Heart right ventricle (tissue), 16 donors: ENCODE measurements at places on chromosomes 7 and 10. TPM values are rescaled to one million over a fixed set of nuclear protein-coding genes. Genes with fewer than 3 reads are reported as not detected.

SPOCK2 gene
- 5.2 TPM for total RNA-seq

DNA sequence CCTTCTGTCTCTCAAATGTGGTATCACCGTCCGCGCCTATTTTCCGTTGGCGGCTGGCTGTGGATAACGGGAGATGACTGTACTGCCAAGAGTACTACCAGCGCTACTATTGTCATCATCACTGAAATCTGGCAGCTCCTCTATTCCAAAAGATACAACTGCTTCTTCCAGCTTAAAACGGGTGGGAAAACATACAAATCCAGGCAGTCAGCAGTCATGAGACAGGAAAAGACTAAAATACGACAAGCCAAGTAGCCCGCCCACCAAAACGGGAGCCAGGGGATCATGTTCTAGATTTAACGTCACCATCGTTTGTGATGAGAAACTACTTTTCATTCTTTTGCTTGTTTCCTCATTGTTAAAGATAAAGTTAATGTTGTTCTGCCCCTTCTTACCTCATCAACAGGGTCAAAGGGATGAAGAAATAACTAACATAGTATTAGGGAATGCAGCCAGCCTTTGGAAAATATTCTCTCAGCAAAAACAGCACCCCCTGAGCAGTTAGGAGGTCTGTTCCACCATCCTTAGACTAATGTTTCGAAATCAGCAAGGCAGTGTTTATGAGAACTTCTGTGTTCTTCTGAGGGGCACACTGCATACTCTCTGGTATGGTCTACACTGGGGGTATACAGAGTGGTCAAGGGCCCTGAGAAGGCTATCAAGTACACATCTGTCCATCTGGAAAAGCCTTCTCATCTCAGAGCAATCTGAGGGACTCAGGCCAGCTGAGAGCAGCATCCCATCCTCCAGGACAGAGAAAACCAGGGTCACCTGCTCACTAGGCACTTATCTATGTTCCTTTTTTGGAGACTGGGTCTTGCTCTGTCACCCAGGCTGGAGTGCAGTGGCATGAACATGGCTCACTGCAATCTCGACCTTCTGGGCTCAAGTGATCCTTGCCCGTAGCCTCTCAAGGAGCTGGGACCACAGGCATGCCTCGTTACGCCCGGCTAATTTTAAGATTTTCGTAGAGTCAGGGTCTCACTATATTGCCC, 47.5 kb downstream of the GNA12 start:
- peak; percentile 59 for DNase-seq

FGFR2 gene
- 0.70 TPM for total RNA-seq

GRCh38 chr7:79352323-79352722, 101.1 kb downstream of the MAGI2 start:
- no peak for DNase-seq

GRCh38 chr7:83921941-83922607, 272.5 kb downstream of the SEMA3A start:
- no peak for DNase-seq

- DNase-seq, result no peak
Observed at GRCh38 chr10:89073719-89074118, 83.1 kb downstream of the FAS start.

- no peak for DNase-seq
Observed at GRCh38 chr7:132347858-132348257, 228.4 kb downstream of the PLXNA4 start.

DNA sequence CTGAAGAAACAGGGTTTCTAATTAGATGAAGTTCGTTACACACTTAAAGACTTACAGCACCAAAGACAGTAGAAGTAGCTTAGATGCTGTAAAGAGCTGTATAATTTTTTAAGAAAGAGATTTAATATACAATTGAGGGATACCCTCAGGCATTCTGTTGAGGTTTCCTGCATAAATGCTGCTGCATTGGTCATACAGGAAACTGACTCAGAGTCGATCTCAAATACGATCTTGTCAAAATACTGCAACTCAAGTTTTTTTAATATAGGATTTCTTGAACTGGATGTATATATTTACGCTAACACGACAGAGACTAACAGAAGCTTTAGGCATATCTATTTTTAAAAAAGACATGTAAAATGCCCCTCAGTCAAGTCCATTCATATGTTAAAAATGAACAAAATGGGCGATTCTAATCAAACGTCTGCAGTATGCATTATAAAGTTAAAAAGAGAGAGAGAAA, 2.4 kb upstream of the ARID5B start:
- no peak for DNase-seq

- DNase-seq, result no peak
Observed at GRCh38 chr10:120490288-120490687, 33.3 kb downstream of the PLPP4 start.

DNA sequence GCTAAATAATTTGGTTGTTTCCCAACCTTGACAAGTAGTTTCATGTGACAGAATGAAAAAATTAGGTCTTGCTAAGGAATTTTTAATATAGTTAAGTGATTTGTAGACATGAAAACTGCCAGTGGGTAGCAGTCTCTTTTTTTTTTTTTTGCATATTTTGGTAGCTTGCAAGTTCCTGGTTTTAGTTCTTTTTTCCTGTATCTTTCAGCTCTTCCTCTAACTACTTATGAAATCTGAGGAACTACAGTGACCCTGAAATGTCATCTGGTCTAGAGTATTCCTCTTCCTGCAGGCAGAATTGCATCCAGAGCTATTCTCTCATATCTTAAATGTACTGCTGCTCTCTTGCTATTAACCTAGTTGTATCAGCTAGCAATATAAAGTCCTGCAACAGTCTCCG, 160.4 kb downstream of the HDAC9 start:
- DNase-seq, result no peak

DNA sequence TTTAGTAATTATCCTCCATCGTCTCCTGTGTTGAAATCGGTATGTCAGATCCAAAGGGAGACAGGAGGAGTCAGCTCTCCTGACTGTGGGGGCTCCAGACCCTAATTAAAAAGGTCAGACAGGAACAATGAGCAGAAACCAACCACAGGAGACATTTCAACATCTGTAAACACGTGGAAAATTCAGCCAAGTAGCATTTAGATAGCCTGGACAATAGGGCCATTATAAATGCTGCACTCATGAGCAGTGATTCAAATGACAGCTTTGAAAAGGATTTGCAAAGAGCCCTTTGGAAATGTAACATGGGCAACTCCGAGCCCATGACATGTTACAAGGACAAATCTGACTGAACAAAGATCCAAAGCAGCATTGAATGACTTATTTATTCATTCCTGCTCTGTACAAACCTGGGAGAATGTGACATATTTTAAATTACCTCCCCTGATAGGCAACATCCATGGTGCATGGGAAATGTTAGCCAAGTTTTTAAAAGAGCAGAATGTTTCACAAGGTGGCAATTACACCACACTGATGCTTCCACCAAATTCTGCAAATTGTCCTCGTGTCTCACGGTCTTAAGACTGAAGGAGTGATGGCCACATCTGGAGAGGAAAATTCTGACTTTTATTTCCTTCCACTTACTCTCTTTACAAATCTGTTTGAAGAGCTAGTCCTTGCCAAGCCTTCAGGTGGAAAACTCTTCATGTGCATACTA, 113.3 kb upstream of the KMT2E start:
- DNase-seq, result no peak

CYP2C9 gene
- total RNA-seq, result not detected

DNA sequence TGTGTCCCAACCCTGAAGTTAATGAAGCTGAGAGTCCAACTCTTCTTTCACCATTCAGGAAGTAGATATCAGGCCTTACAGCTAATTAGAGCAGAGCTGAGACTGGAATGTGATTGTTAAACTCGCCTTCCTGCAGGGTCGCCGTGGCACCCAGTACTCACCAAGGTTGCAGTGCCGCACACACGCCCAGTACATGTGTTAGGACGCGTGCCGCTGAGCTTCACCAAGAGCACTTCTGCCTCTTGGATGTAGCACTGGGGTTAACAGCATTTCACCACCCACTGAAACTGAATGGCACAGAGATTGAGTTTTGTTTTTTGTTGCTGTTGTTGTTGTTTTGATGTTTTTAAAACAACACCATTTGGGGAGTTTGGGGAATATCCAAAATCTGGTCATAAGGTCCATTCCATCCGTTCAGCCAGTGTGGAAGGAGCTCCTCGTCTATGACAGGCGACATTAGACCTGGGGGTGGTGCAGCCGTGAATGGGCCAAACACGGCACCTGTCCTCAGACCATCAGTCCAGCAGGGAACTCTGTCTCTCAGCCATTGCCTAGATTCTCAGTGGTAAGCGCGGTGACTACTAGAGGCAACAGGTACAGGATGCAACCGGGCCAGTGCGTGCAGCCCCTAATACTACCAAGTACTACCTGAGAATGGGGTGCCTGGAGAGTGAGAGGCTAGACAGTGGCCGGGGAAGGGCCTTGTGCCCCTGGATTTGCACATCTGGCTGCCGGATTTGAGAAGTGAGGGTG, 21.9 kb downstream of the WIPI2 start:
- DNase-seq, result no peak

DNA sequence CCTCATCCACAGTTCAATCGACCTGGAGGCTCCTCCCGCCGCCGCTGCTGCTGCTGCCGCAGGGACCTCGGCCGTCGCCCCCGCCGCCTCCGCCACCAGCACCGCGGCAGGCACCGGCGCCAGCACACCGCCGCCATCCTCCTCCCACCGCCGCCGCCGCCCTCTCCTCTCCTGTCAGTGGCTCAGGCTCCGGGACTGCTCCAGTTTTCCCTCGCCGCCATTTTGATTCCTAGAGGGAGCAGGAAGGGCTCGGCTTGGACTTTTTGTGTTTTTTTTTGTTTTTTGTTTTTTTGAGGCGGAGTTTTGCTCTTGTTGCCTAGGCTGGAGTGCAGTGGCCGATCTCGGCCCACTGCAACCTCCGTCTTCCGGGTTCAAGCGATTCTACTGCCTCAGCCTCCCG, 3.0 kb upstream of the MCM10 start:
- DNase-seq, result no peak

DNA sequence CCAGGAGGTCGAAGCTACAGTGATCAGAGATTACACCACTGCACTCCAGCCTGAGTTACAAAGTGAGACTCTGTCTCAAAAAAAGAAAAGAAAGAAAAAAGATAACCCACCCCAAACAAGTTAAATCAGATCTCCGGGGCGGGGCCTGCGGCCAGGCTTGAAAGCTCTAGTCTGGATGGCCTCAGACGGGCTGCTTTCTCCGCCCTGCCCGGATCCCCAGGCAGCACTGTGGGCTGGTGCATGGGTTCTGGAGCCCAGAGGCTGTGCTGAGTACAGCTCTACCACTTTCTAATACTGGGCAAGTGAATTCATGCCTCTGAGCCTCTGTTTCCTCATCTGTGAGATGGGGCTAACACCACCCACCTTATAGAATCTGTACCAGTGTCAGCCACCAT, 83.7 kb downstream of the ZMIZ1 start:
- no peak for DNase-seq

DNA sequence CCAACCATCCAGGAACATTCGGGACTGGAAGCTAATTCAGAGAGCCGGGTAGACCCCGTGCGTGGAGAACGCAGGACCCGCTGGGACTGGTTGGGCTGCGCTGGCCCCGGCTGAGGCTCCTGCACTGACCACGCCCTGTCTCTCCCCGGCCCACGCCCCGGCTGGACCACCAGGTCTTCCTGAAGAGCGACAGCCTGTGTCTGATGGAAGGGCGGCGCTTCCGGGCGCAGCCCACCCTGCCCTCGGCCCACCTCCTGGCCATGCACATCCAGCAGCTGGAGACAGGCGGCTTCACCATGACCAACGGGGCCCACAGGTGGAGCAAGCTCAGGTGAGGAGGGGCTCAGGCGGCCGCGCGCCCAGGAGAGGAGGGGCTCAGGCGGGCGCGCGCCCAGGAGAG, 10.2 kb upstream of the UTF1 start:
- DNase-seq, result no peak

NUTM2D gene
- total RNA-seq, result 5.1 TPM

DNA sequence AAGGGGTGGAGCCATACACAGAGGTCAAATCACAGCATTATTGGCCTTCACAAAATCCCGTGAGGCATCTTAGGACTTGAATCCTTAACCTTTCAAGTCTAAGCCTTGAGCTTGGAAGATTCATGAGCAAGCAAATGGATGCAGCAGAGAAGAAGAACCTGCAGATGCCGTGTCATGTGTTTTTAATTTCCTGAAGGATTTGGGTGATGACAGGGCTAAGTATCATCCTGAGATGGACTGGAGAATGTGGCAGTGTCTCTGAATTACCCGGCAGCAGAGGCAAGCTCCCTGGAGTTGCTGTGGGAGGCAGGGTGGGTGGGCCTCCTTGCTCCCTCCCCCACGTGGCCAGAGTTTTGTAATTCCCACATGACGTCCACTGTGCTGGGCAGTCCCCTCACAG, 50.8 kb downstream of the GCC1 start:
- DNase-seq, result no peak

- DNase-seq, result no peak
Observed at GRCh38 chr7:111162692-111163091, 71.8 kb downstream of the LRRN3 start.

DNA sequence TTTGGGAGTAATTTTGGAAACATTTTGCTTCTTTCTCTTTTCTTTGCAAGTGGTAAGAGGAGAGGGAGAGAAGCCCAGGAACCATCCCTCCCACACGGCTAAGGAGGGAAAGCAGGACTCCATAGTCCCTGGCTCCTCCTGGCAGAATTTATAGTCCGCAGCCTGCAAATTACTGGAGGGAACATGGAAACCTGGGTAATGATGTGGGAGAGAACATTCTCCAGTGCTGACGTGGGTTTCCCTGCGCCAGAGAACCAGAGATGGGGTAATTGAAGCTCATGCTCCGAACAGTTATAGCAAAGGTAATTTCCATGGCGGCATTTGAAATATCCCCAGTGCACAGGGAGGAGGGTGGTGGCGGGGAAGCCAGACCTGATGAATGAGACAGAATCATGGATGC, 320.4 kb downstream of the RPS24 start:
- no peak for DNase-seq

GRM3 gene
- not detected for total RNA-seq

GSTO2 gene
- 1.5 TPM for total RNA-seq

- no peak for DNase-seq
Observed at GRCh38 chr10:101571271-101571925, 16.7 kb downstream of the POLL start.

DNA sequence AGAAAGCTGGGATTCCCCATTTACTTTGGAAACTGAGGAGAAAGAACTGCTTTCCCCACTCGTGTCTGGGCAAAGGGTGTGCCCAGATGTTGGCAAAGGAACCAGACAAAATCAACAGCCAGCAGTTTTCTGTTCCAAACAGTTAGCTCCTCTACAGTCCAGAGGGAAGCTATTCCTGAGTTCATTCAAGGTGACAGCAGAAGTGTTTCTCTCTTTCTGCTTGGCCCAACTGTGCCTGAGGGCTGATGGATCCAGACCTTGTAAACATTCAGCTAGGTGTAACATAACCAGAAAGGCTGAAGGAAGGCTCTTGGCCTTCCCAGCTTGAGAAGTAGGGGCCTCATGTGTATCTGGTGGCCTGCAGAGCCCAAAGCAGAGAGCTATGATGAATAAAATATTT, 7.0 kb upstream of the ALDH18A1 start:
- no peak for DNase-seq
